Activated naive CD8-positive, alpha-beta T cell treated with anti-CD3 and anti-CD28 coated beads for 36 hours (primary cell): ENCODE measurements at places on chromosomes 2 and 18. TPM values are rescaled to one million over a fixed set of nuclear protein-coding genes. Genes with fewer than 3 reads are reported as not detected.

OSBPL6 gene
- total RNA-seq, result 3.1 TPM

GNAL gene
- total RNA-seq, result 0.04 TPM

ASB18 gene
- not detected for total RNA-seq

ANKRD53 gene
- 0.21 TPM for total RNA-seq

MFSD2B gene
- 0.36 TPM for total RNA-seq

IL1R1 gene
- total RNA-seq, result 1.2 TPM

TBR1 gene
- total RNA-seq, result not detected

C2orf72 gene
- total RNA-seq, result 2.4 TPM

DNA sequence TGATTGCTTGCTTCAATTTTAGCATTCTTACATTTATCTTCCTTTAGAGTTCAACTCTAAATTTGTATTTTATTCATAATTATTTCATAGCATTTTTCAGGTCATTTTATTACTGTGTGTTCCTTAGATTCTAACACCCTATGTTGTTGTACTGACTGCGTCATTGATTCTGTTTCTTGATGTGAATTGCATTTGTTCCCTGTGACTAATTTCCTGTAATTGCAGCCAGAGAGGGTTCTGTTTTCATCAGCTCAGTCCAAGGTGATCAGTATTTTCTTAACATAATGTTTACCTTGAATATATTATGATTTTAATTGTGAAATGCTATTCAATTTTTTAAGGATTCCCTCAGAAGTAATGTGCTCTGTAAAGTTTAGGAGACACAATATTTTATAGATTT, 970.2 kb upstream of the PIK3C3 start:
- H3K4me1 ChIP-seq, result no peaks in the 10 kb centered on the region
- H3K36me3 ChIP-seq, result no peaks in the 10 kb centered on the region
- no peak overlapping the region for H3K27ac ChIP-seq
- no peak for DNase-seq

GRCh38 chr2:48567671-48568070, 37.7 kb downstream of the STON1 start:
- no peaks in the 10 kb centered on the region for H3K36me3 ChIP-seq
- H3K27ac ChIP-seq, result no peak overlapping the region
- DNase-seq, result no peak

DNA sequence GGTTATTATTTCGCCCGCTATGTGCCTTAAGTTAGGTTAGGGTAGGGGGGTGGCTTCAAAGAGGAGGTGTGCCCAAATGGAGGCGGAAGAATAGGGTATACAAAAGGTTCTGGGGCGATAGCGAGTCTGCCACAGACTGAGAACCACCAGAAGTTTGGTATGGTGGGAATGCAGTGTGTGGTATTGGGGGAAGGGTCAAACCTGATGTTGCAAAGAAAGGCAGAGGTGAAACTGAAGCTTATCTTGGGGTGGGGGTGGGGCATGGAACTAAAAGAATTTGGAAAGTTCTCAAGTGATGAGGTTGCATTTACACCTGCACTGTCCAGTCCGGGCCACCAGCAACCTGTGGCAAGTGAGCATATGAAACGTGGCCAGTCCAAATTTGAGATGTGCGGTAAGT, 11.8 kb upstream of the CCBE1 start:
- no peak overlapping the region for H3K4me3 ChIP-seq
- H3K27me3 ChIP-seq, result peaks cover 10% of the 10 kb centered on the region
- no peak for DNase-seq

- DNase-seq, result no peak
- H3K4me1 ChIP-seq, result no peaks in the 10 kb centered on the region
- H3K27me3 ChIP-seq, result no peaks in the 10 kb centered on the region
- no peaks in the 10 kb centered on the region for H3K36me3 ChIP-seq
Measured at GRCh38 chr2:191656391-191656790, 21.5 kb upstream of the NABP1 start.

DNA sequence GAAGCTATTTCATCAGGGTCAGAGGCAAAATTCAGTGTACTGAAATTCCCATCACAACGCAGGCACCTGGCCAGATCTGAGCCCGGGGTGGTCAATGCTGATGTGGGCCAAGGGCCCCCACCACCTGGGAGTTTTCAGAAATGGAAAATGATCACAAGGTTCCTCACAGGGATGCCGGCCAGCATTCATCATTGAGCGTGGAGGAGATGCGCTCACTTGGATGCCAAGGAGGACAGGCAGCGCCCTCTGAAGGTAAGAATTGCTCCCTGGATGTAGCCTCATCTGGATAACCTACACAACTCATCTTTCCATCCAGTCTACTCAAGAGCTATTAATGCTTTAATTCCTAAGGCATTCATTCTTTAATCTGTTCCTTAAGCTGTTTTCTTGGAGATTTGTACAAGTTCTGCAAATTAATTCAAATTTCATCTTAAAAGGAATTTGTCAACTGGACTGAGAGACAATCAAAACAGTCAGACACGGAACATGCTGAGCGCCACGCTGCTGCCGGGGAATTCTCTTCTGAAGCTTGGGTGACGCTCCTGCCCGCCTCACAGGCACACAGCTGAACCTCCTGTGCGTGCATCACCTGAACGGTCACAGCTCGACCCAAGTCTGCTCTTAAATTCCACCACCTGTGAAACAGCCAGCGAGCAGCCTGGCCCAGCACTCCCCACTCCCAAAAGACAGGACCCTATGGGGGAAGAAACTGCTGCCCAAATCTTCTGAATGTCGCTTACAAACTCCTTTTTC, 206.7 kb downstream of the HDAC4 start:
- H3K4me3 ChIP-seq, result no peak overlapping the region
- peaks cover 16% of the 10 kb centered on the region for H3K4me1 ChIP-seq
- H3K27ac ChIP-seq, result no peak overlapping the region
- H3K36me3 ChIP-seq, result peaks cover 16% of the 10 kb centered on the region
